ENCODE measurements at places on chromosomes 1 and 21.
A peak's percentile ranks its signal among the peaks of the same experiment; 100 is the strongest.

DNA sequence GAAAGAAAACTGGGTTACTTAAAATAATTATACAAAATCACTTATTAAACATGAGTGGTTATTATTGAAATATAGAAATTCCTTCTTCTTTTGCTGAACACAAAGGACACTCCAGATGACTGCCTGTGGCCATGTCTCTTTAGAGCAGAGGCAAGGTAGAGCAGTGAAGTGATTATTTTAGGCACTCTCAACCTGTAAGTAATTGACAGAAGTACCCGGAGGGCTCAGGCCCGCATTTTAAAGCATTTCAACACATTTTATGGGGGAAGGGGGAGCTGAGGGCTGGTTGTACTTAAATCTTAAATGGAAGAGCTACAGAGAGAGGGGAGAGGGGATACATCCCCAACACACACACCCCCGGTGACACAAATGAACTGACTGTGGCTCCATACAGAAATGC, 10.2 kb downstream of the OSCP1 start:
- no peak for DNase-seq

- DNase-seq = no peak
Observed at GRCh38 chr1:13967707-13968106, 267.7 kb downstream of the PRDM2 start.

- DNase-seq = no peak
Observed at GRCh38 chr1:163922743-163923201, 601.0 kb downstream of the NUF2 start.

GRCh38 chr1:14746393-14746792, 147.9 kb downstream of the KAZN start:
- no peak for DNase-seq

DNA sequence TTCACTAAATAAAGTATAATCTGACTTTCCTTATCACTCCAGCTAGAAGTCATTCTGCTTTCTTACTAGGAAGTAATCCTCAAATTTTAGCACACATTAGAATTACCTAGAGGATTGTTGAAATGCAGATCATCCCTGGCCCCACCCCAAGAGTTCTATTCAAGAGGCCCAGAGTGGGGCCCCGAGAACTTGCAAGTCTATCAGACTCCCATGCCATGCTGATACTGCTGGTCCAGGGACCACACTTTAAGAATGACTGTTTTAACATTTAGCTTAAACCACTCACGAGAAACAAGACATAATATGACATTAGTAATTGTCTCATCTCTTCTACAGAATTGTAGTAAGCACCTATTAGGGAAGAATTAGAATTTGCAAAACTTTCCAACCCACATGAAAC, 7.7 kb upstream of the SYNJ1 start:
- DNase-seq = peak; percentile 21

GRCh38 chr1:11648039-11648438, 6.2 kb downstream of the FBXO2 start:
- no peak for DNase-seq

GRCh38 chr1:152514715-152515433, 592 bp downstream of the CRCT1 start:
- no peak for DNase-seq

DNA sequence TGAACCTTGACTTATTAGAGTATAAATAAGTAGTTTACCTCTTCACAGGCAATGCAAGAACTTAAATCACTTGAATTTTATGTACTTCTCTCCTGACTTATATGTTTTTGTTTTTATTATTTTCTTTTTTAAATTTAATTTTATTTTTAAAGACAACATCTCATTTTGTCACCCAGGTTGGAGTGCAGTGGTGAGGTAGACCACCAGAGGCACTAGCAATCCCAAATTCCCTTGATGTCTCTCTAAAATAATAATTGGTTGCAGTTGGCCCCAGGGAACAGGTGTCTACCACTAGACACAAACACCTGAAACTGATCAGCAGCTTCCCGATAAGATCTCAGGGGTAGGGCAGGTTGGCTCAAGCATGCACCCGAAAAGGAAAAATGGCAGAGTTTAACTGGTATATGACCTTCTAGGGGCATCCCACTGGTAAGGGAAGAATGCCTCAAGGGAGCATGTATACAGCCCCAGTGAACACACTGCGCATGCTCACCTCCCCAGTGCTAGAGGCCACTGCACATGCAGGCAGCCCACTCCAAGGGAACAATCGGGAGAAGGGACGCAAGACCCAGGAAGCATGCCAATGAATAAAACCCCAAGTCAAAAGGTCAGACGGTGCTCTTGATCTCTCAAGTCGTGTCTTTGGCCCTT, 14.6 kb downstream of the EXOC8 start:
- no peak for DNase-seq

DNA sequence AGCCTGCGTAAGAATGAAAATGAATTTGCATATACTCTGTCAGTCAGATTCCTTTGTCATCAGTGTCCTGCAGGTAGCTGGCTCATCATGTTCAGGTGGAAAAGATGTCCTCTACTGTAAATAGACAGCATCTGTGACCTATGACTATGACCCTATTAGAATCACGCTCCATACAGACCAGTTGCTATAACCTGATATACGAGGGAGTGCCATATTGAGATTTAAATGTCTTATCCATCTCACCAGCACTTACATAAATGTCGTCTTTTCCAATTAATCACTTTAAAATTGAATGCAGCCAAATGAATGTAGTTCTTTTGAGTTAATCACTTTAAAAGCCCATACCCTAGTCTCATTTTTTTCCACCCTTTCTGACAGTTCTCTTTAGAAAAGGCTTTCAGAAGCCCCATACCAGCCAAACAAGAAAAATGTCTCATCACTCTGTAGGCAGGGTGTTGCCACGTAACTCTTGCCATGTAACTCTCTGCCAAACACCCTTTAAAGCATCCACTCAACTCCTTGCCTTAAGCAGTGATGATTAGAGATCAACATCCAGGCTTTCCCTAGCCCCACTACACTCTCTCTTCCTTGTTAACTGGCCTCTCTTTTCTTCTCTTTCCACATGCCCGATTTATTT, 26.3 kb downstream of the DNASE2B start:
- DNase-seq = no peak

- no peak for DNase-seq
Observed at GRCh38 chr1:84888753-84889152, 4.3 kb downstream of the LPAR3 start.

GRCh38 chr1:203378556-203379245, 27.8 kb upstream of the FMOD start:
- no peak for DNase-seq

DNA sequence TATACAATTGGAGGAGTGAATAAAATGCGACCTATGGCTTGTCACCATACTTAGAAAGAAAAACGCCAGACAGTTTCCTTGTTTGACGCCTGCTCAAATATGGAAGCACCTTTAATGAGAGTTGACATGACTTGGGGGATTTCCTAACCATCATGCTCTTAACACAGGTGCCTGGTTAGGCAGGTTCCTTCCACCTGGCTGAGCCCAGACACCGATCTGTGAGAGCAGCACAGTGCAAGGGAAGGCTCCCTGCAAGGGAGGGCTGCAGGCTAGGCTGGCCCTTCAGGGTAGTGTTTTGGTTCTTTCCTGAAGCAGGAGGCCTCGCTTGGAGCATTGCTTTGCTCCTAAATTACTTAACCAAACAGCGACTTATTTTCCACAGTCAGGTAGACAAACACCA, 24.6 kb upstream of the KLHDC8A start:
- no peak for DNase-seq

DNA sequence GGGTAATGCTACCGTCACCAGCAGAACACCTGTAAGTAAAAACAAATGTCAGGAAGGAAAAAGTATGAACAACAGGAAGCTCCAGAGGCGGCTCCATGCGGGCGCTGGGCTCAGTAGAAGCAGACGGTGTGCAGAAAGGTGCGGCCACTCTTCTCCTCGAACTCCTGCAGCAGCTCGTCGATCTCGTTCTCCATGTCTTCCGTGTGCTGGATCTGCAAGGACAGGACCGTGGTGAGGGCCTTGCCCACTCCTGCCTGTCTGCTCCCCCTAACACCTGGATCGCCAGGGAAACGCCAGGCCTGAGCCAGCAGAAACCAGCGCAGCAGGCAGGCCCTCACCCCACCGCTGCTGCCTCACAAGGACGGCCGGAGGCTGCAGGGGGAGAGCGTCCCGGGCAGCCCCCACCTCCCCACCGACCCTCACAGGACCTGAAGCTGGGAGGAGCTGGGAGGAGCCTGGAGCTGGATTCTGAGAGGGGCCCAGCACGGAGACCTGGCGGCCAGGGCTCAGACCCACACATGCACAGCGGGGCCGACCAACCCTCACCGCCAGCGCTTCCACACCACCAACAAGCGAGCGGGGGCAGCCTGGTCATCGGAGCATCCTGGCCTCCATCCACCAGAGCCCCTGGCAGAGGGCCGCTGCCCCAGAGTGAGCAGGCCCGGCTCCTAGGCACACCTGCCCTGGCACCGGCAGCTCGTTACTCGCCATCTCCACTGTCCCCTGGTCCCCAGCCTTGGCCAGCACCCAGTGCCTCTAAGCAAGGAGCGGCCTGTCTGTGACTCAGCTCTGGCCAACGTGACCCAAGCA, 1.7 kb upstream of the TMEM240 start:
- no peak for DNase-seq

- DNase-seq = no peak
Observed at GRCh38 chr1:231557898-231558707, 29.6 kb downstream of the TSNAX start.

DNA sequence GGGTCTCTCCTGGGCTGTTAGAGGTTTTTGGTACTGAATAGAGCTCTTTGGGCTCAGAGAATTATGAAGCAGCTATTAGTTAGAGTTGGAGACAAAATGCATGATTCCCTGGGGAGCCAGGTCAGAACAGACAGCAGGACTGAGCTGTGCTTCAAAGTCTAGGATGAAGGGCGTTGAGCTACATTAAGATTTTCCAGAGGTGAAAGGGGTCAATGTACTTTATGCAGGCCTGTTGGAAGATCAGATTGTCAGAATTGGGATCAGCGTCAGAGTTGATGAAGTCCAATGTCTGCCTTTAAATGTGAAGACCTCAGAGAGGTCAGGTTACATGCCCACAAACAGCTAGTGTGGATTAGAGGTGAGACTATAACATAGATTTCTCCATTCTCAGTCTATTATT, 53.8 kb downstream of the RGS5 start:
- no peak for DNase-seq

DNA sequence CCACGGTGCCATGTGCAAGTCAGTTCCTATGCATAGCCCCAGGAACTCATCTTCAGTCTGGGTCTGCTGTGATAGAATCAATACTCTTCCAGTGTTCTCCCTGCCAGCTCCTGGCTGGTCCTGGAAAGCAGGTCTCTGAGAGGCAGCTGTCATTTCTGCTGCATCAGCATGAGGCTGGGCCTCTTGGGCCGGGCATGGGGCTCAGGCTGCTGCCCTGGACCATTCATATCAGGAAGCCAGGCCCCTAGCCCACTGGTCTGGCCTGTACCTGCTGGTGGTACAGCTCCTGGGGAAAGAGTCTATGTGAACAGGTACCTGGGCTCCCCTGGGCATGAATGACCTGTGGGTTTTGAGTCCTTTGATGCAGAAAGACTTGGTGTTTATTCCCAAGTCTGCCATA, 173.6 kb upstream of the CSF3R start:
- DNase-seq = no peak

DNA sequence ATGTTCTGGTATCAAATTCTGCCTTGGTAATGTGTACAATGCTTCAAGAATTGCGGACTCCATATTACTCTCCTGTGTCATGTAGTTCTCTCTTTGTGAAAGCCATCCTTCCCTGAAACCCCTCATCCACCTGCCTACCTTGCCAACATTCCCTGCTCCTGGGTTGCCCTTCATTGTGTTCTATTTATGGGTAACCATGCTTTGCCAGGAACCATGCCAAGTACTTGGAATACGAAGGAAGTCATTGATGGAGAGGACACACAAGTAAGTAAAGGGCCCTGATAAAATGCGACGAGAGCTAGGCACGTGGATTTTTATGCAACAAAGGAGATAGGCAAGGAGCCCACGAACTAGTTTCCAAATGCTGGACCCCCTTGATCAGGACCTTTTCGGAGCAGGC, 300.8 kb downstream of the DISC1 start:
- no peak for DNase-seq

- no peak for DNase-seq
Observed at GRCh38 chr1:56180520-56181190, 398.7 kb downstream of the PLPP3 start.

DNA sequence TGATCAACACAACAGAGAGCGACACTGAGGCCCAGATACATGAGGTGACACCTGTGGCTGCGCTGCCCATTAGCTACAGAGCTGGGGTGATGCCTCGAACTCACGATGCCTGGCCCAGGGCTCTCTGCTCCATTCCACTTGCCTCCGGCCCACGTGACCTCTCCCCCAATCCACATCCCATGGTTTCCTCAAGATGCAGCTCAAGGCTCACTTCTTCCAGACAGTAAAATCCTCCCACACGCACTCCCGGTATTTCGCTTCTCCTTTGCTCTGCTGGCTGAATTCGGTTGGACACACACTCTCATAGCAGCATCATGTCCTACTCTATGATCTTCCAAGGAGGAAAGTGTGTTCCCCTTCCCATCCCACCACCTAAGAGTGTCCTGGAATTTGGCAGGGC, 672.5 kb downstream of the KIF26B start:
- DNase-seq = no peak

DNA sequence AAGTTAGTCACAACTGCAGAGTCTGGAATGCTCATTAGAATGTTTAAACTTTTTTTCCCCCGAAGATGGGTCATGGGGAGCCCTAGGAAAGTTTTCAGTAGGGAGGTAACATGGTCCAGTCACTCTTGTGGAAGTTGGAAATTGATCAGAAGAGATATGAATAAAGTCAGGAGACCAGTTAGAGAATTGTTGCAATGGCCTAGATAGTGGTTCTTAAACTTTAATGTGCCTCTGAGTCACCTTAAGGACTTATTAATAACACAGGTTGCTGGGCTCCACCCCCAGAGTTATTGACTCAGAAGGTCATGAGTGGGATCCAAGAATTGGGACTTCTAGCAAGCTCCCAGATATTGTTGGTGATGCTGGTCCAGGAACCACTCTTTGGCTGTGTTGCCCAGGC, 3.2 kb upstream of the TFAP2E start:
- no peak for DNase-seq

DNA sequence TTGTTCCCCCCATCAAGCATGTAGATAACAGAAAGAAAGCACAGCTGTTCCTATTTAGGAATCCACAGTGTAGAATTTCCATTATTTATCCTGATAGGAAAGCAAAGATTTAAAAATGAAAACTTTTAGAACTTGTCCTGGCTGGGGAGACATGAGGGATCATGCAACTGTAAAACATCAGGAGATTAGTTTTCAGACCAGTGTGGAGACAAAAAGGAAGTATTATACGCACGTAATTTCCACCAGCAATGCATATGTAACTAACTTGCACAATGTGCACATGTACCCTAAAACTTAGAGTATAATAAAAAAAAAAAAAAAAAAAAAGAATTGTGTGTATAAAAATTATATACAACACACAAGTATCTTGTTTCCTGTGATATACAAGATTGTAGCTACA, 172.4 kb downstream of the NEGR1 start:
- DNase-seq = no peak
